ENCODE measurements at places on chromosomes 3 and 15. TPM values are rescaled to one million over a fixed set of nuclear protein-coding genes. Genes with fewer than 3 reads are reported as not detected.

- peak; percentile 84 for DNase-seq
Observed at GRCh38 chr15:45458746-45459403, 63.7 kb downstream of the SLC30A4 start.

DNA sequence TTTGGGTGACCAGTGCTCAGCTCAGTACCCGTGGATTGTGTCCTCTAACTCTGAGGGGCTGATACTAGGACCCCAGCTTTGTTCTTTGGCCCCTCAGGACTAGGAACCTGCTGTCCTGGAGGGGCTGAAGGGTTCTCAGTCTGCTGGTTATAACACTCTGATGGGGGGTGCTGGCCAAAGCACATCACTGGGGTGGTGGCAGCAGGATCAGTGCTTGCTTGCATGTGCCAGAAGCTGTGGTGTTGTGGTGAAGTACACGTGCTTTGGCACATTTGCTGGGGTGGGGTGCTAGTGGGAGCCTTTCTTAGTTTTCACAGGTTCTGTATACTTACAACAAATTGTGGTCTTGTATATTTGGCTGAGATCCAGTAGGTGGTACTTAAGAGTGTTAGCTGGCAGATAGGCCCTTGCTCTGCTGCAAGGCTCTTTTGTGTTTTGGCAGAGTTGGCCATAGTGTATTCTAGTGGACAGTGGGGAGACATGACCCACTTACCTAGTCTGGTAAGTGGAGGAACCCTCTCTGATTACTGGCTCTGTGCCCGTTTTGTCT is 344.3 kb downstream of the EDEM1 start:
- DNase-seq: no peak

DNA sequence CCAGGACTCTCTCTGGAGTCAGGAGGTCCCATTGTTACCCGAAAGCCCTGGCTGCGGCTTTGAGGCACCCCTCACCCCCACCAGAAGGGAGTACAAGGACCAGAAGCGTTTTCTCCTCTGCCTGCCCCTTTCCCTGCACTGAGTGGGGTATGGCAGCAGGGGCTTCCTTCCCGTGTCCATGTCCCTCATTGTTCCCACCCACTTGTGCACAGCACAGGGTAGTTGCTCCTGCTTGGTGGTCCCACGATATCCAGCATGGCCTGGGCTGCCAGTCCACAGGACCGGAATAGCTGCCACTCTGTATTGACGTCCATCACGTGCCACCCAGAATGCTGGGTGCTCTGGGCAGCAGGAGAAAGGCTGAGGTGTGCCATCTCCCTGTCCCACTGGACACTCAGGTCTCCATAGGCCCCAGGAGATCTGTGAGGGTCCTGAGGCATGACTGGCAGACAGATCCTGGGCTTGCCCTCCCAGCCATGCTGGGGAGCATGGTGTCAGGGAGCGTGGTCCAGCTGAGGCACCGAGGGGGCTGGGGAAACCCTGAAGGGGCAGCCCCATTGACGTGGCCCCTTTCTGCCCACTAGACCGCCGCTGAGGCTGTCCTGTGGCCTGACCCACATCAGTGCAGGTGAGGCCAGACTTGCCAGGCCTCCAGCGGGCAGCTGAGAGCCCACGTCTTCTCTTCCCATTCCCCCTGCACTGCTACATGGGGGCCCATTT is 45.3 kb upstream of the SEC22A start:
- DNase-seq: no peak

DNA sequence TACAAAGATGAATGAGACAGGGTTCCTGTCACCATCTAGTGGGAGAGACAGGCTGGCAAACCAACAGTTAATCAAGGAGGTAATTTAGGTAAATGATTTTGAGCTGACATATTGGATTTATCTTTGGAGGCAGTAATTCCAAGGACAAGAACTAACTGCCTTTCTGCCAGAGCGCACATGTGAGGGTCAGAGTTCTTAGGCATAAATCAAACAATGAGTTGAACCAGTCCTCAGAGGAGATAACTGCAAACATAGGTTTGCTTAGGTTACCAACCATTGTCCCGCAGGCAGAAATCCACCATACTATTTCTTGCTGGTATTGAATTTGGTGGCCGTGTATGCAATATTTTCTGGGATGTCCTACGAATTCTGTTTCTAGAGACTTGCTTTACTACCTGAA is 14.2 kb upstream of the PPP1R2 start:
- DNase-seq: no peak

DNA sequence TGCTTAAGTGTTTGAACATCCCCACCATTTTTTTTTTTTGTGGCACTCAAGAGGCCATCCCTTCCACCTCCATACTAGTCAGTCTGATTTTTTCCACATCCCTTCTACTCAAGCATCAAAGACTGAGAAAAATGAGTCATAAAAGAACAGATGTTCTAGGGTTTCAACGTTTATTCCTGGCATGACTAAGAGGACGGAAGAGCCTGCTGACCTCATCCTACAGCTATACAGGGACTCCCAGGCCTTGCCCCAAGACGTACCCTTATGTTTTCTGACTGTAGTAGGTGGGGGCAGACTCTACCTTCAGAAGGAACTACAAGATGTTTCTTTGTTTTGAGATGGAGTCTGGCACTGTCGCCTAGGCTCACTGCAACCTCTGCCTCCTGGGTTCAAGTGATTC is 3.3 kb upstream of the ITPKA start:
- DNase-seq: no peak

GRCh38 chr3:98501270-98501669 is 3.8 kb downstream of the OR5K2 start:
- DNase-seq: no peak

- DNase-seq: no peak
Observed at GRCh38 chr15:29945943-29946596, 123.8 kb upstream of the TJP1 start.

- DNase-seq: no peak
Observed at GRCh38 chr3:100252001-100252400, 8.8 kb upstream of the TBC1D23 start.

DNA sequence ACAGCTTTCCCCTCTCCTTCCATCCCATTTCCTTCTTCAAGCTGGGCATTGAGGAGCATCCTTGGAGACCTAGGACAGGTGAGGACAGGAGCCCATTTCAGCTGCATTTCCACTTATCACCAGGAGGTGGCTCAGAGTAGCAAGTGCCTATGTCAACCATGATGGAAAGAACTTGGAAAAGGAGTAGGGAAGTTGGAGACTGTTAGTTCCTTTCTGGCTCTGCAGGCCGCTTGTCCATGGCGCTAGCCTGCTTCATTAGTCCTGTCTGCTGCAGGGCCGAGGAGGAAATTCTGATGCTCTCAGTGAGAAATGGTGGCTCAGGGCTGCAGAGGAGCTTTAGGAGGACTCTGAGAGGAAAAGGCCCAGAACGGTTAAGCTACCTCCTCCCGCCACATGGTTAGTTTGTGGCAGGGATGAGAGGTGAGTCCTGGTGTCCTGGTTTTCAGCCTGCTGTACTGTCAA is 7.0 kb upstream of the CD276 start:
- peak; percentile 55 for DNase-seq

GRCh38 chr15:98421419-98422129 is 226.8 kb upstream of the IGF1R start:
- DNase-seq: peak; percentile 53

- no peak for DNase-seq
Observed at GRCh38 chr3:38763569-38763968, 52.4 kb downstream of the SCN10A start.

ARHGEF3 gene
- 71.3 TPM for total RNA-seq

ANKRD63 gene
- not detected for total RNA-seq

C15orf62 gene
- 1.1 TPM for total RNA-seq

KNG1 gene
- total RNA-seq: not detected

TP63 gene
- total RNA-seq: 1.1 TPM

ECE2 gene
- not detected for total RNA-seq

NMB gene
- 4.0 TPM for total RNA-seq

RPUSD3 gene
- total RNA-seq: 53.6 TPM

TBL1XR1 gene
- total RNA-seq: 187 TPM
